Skeletal muscle cell (primary cell): ENCODE measurements at places on chromosomes 2 and 18.

DNA sequence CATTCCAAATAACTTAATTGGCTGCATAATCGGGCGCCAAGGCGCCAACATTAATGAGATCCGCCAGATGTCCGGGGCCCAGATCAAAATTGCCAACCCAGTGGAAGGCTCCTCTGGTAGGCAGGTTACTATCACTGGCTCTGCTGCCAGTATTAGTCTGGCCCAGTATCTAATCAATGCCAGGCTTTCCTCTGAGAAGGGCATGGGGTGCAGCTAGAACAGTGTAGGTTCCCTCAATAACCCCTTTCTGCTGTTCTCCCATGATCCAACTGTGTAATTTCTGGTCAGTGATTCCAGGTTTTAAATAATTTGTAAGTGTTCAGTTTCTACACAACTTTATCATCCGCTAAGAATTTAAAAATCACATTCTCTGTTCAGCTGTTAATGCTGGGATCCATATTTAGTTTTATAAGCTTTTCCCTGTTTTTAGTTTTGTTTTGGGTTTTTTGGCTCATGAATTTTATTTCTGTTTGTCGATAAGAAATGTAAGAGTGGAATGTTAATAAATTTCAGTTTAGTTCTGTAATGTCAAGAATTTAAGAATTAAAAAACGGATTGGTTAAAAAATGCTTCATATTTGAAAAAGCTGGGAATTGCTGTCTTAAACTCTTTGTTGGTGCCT is 1.4 kb downstream of the PCBP1 start:
- DNase-seq: no peak

DNA sequence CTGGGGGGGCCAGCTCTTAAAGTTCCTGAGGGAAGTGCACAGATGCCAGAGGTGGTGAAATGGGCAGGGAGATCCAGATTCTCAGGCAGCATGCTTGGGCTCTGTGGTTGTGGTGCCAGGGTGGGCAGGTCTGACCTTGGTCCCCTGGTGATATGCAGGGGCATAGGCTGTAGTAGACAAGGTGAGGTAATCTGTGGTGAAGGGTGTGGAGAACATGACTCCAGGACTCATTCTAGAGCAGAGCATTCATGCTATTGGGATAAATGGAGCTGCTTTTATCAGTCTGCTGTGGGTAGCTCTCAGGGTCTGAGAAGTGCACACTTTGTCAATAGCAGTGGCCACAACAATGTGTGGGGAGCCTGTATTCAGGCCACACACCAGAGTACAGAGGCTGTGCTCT is 16.9 kb downstream of the ACVR1C start:
- no peak for DNase-seq

DNA sequence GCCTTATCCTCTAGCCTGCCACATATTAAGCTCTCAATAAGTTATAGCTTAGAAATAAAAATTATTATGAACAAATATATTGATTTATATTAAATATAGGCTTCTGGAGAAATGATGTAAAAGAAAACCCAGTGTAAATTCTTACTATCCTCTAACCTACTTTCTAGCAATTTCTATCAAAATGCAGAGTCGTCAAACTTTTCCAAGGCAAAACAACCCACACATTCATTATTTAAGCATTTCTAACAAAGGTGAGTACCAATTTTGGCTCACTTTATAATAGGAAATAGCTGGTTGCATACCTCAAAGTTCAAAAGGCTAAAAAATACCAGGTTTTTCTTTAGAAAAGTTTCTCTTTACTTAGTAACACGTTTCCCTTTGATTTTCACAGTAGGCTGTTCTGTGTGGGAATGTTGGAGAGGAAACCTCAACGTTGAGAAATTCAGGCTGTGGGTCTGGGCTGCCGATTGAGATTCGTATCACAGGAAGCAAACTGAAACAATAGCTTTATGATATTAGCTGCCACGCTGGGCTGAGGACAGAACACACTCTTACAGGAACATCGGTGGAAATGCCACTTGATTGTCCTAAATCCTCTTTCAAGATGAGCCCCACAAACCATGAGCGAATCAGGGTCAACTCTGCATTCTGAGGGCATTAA is 53.0 kb downstream of the EPAS1 start:
- no peak for DNase-seq

DNA sequence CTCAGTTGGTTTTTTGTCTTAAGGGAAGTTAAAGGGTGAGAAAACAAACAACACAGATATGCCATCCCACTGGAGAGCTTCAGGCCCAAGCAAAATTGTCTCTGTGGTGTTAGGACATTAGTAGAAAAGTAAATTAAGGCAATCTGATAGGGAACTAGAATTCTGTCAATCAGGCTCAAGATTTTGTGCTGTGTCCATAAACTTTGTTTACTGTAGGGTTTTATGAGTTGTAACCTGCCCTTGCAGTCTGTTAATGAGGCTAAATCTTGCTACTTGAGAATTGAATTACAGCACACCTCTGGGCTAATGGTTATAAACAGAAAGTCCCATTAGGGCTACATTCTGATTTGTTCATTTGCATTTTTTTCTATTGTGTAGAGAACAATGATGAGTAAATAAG is 78.0 kb upstream of the OTX1 start:
- DNase-seq: no peak

DNA sequence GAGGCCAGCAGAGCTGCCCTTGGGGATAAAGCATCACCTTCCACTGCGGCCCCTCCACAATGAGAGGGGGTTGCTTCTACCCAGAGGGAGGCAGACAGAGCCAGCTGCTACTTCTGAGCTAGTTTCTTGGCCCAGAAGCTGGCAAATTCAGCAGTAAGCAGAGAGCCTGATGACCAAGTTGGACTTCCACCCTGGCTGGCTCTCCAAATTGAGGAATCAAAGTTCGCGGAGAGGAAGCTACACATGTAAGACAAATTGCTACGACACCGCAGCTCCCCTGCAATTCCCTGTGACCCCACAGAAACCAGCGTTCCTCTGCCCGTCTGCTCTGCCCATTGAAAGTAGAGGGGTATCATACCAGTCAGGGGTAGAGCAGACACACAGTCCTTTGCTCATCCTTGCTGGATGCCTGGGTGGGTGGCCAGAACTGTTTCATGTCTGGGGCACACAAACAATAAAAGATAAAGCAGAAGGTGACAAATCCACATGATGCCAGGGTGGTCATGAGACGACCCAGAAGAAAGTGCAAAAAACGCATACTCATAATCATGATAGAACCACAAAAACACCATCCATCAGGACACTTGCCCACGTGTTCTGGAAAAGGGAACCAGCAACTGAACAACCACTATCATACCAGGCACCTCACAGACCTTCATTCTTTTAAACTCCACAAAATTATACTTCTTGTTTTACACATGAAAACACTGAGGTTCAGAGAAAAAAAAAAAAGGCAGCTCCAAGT is 5.4 kb downstream of the TFCP2L1 start:
- DNase-seq: no peak

- no peak for DNase-seq
These were observed 225.2 kb downstream of the SLC4A3 start for GRCh38 chr2:219852626-219853025.

- DNase-seq: no peak
These were observed 182.6 kb downstream of the GULP1 start for GRCh38 chr2:188474316-188474715.

DNA sequence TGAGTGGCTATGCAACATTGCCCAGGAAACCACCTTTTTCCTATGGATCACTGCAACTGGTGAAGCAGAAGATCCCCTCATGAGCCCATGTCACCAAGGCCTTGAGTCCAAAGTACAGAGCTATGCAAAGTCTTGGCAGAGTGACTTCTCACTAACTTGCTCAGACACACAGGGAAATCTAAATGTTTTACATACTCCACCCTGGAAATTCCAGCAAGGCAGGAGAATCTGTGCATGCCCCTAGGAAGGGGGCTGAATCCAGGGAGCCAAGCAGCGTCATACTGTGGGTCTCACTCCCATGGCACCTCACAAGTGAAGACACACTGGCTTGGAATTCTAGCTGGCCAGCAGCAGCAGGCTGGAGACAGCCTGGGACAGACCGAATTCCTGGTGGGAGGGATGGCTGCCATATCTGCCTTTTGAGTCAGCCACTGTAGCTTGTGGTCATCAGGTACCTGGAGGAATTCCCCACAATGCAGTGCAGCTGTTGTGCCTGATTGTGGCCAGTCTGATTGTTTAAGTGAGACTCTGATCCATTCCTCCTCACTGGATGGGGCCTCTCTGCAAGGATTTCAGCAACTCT is 1817.4 kb downstream of the SUCLG1 start:
- DNase-seq: no peak

DNA sequence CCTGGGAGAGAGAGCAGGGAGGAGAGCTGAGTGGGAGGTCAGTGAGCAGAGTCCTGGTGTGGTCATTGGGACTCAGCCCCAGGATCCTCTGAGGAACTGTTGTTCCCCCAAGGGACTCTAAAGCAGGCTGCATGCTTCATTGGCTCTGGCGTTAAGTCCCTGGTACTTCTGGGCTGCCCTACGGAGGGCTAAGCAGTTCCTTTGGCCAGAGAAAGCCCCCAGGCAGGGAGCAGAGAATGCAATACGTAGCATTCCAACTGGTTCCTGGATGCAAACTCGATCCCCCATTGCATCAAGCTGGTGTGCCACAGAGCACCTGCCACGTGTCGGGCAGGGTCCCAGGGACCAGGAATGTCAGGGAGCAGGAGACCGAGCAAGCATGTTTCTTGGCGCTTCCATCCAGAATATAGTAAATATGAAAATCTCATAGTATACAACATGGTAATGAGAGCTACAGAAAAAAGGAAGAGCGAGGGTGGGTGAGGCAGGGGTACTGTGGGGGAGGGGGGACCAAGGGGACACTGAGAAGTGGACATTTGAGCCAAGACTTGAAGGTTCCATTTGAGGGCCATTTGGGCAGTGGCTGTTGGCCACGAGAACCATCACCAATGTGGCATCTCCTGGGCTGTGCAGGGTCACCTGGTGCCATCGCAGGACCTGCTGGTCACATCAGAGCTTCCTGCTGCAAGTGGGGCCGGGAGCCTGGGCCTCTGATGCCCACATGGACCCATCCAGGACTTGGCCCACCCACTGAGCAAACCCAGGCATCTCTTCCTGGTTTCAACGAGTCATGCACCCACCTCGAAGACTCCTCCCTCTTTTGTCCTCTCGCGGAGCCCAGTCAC is 160.4 kb downstream of the ASB1 start:
- DNase-seq: no peak

- DNase-seq: no peak
These were observed 482.5 kb downstream of the NUP35 start for GRCh38 chr2:183606718-183607085.

- no peak for DNase-seq
These were observed 39.7 kb upstream of the HDAC4 start for GRCh38 chr2:239440511-239440959.

GRCh38 chr2:153595939-153596338 is 117.4 kb upstream of the RPRM start:
- no peak for DNase-seq
